Activated CD8-positive, alpha-beta memory T cell treated with anti-CD3 and anti-CD28 coated beads, Interleukin-2, amount 10 ng/mL, durations not matched to agents 7 days and 5 days (primary cell): ENCODE measurements at places on chromosomes 13 and 19.

DNA sequence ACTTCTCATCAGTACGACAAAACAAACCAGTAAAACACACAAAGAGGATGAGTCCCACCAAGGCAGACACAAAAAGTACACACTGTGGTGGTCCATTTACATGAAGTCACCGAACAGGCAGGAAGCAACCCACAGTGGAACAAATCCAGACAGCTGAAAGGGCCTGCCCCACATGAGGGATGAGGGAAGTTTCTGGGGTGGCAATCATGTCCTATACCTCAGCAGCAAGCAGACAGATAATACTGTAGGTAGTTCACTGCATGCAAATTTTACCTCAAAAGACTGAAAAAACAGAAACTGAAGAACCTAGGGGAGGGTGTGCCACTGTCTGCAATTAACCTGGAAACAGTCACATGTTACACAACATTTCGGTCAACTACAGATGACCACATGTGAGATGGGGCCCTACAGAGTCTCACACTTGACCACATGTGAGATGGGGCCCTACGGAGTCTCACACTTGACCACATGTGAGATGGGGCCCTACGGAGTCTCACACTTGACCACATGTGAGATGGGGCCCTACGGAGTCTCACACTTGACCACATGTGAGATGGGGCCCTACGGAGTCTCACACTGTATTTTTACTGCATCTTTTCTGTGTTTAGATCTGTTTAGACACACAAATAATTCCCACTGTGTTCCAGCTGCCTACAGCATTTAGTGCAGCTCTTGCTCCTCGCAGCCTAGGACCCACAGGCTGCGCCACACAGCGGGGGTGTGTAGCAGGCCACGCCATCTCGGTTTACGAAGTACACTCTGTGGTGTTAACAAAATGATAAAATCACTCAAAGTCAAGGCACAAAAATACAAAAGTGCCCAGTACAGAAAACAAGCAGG, 22.2 kb downstream of the PCID2 start:
- DNase-seq, result no peak

DNA sequence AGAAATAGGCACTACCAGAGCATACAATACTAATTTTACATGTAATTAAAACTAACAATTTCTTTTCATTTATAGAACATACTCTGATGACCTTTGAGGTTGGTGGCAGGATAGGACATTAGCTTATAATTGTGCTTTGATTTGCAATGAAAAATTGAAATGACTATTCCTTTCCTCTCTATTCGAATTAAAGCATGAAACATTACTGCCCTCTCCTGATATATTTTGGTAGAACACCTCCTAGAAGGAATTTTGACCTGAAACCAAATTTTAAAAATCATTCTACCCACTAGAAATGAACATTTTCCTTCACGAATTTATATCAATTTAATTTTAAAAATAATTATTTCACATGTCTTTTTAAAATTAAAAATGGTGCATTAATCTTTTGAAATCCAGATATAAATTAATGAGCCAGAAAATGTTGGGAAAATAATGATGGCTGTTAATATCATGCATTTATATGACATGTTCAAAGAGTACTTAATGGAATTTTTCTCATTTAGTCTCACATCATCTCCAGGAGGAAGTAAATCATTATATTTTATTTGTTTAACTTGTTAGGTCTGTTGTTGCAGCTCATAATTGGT, 556.3 kb upstream of the ARGLU1 start:
- no peak for DNase-seq

DNA sequence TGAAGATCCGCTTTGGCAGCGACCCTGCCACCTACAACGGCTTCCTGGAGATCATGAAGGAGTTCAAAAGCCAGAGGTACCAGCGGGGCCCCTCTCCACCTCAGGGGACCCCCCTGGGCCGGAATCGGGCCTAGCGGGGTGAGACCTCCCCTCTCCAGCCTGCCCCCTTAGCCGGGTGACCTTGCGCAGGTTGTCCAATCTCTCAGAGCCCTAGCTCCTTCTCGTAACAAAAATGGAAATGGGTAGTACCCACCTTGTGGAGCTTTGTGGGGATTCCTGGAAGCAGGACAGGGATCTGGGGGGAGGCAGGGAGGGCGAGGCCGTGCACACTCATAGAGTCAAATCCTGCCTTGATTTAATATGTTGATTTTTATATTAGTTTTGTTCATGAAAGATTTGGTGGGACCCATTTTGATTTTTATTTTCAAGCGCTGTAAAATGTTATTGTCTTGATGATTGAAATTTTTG, 658 bp downstream of the SIN3B start:
- no peak for DNase-seq

GRCh38 chr19:3276341-3276799, 51.9 kb downstream of the CELF5 start:
- DNase-seq, result peak; percentile 66

GRCh38 chr13:97506511-97506910, 72.5 kb downstream of the RAP2A start:
- DNase-seq, result no peak

- no peak for DNase-seq
Observed at GRCh38 chr19:4196587-4197148, 14.2 kb downstream of the ANKRD24 start.

DNA sequence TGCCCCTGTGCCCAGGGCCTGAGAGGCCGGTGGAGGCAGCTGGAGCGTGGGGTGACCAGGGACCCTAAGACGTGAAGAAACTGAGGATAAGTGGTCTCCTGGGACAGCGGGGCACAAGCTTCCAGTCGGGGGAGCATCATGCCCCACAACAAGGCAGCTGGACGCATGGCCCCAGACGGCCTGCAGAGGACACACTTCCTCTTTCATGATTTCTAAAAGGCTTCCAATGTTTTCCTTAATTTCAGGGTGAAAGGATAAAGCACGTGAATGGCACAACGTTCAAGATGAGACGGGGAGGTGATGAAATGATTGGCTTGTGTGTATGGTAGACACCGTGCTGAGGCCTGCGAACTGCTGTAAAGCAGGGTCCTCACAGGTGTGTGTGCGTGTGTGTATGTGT, 20.2 kb upstream of the MYDGF start:
- DNase-seq, result no peak

DNA sequence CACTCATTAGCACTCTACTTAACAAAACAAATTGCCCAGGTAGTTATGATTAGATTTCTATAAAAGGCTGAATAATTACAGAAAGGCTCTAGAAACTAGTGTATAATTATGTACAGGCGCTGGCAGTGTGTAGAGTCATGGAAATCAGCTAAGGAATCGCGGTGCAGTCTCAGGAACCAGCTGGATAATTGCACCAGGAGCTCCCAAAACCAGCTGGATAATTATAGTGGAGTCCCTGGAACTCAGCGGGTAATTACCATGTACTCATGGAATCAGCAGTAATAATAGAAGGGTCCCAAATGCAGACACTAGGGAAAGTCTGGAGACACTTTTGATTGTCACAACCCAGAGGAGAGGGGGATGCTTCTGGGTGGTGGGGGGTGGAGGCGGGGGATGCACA, 23.2 kb upstream of the TTYH1 start:
- DNase-seq, result no peak

DNA sequence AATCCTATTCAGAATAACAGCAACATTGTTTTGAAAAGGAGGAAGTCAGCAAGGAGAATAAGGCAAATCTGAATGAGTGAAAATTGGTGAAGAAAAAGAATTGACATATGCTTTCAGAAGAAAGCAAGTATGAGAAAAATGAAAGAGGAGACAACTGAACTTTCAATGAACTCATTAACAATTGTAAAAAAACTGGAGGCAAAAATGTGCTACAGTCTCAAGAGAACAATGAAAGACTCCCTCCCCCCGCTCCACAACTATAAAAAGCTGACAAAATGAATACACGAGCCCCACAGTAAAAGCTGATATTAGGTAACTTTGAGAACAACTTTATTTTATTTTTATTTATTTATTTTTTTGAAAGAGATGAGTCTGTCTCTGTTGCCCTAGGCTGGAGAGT, 373.1 kb downstream of the DIAPH3 start:
- DNase-seq, result no peak

GRCh38 chr13:28402057-28402381, 92.9 kb downstream of the FLT1 start:
- DNase-seq, result no peak

DNA sequence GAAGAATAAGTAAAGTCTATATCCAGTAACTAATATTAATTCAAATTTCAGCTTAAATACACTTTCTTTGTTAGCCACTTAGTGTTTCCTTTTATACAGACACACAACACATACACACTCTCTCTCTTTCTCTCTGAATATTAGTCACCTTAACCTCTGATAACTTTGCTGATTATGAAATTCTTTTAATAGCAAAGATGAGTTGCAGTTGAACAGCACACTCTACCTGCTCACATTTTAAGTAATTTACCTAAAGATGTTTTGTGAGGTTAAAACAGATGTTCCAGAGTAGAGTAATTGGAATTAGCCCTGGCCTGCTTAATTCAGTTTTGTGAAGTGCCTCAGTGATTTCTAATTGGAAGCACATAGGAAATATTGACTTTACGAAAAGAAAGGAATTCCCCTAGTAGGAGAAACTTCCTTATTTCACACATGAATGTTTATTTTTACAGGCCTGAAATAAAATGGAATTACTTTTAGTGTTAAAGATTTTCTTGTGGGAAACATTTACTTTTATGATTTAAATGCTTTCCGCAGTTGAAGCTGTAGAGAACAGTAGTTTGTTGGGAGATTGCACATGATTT, 184.3 kb downstream of the MYO16 start:
- DNase-seq, result no peak

DNA sequence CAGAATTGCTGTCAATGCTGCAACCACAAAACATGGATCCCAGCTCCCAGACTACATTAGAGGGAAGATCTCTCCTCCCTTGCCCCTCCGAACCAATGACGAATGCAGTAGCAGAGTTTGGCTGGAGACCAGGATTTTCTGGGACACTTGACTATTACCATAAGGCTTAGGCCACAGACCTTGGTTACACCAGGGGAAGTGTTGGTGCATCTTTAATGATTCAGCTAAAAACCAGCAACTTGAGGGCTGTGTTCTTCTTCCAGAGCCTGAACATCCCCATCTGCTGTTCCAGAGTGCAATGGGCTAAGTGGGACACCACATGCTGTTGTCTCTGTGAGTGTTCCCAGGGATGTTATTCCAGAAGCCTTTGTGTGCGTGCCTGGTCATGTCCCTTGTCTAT, 528.2 kb downstream of the LMO7 start:
- no peak for DNase-seq

GRCh38 chr19:58543826-58544590, at the start of gene TRIM28:
Gene TRIM28, plus strand, starts transcription at chr19:58544064. Its CDS starts 694 bp downstream, at chr19:58544758.
- DNase-seq, result peak; percentile 100

DNA sequence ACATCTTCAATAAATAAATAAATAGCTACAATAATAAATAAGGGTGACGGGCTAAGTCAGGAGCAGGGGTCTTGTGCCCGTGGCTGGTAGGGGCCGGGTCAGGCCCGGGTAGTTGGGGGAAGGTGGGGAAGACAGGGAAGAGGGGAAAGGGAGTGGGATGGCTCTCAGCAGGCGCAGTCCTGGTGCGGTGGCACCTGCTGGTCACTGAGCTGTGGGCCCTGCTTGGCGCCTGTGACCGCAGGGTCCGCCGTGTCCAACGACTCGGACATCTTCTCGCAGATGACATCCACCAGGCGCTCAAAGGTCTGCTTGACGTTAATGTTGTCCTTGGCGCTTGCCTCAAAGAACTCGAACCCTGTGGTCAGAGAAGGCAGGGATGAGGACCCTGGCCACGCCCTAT, 4.3 kb downstream of the MPV17L2 start:
- DNase-seq, result no peak

- DNase-seq, result peak; percentile 59
Observed at GRCh38 chr19:10961073-10961860, 437 bp downstream of the SMARCA4 start.

GRCh38 chr13:27650312-27650711, 28.6 kb downstream of the POLR1D start:
- no peak for DNase-seq
